ENCODE measurements at places on chromosomes 2 and 18.

GRCh38 chr2:238527565-238527964 lies 100.8 kb downstream of the ASB1 start:
- DNase-seq, result no peak

DNA sequence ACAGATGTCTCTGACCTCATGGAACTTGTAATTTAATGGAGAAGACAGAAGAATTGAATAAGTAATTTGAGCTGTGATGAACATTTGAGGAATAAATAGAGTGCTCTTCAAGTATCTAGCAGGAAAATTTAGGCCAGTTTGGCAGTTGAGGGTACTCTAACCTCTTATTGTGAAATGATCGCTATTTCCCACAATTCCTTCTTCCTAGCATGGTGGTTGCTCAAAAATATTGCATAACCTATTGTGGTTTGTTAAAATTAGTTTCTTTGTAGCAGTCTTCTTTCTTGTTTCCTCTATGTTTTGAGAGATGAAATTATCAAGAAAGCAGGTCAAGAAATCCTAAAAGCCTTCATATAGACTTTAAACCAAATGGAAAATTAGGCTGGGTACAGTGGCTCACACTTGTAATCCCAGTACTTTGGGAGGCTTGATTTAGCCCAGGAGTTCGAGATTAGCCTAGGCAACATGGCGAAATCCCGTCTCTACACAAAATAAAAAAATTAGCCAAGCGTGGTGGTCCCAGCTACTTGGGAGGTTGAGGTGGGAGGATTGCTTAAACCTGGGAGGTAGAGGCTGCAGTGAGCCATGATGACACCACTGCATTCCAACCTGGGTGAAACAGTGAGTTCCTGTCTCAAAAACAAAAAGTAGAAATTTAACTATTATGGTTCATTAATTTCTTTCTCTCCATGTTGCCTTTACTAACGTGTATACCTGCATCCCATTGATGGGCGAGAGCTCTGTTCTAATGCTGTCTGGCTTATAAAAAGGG lies 58.7 kb downstream of the RBKS start:
- no peak for DNase-seq

- DNase-seq, result no peak
Observed at GRCh38 chr2:54371460-54372065, 84.6 kb upstream of the SPTBN1 start.

- no peak for DNase-seq
Observed at GRCh38 chr2:106781196-106781595, 104.8 kb downstream of the ST6GAL2 start.

- no peak for DNase-seq
Observed at GRCh38 chr2:69244882-69245281, 142.1 kb downstream of the GFPT1 start.

- no peak for DNase-seq
Observed at GRCh38 chr2:19474128-19474527, 115.7 kb upstream of the OSR1 start.

DNA sequence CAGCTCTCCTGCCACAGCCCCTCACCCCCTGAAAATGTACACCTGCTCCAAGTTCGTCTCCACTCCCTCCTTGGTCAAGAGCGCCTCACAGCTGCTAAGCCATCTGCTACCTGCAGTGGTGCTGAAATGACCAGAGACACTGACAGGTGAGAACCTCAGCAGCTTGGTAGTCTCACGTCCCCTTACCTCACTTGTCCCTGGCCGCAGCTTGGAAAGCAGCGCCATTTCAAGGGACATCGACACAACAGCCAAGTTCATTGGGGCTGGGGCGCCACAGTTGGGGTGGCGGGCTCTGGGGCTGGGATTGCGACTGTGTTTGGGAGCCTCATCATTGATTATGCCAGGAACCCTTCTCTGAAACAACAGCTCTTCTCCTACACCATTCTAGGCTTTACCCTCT lies 47.5 kb downstream of the ANKRD44 start:
- DNase-seq, result peak; percentile 22

DNA sequence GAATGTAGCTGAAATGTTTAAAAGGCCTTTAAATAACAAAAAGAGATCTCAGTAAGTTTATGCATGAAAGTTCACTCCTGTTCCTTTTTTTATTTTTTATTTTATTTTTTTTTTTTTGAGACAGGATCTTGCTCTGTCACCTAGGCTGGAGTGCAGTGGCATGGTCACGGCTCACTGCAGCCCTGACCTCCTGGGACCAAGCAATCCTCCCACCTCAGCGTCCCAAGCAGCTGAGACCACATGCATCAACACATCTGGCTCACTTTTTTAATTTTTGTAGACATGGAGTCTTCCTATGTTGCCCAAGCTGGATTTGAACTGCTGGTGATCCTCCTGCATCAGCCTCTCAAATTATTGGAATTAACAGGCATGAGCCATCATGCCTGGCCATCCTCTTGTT lies 84.3 kb downstream of the KANSL1L start:
- no peak for DNase-seq

DNA sequence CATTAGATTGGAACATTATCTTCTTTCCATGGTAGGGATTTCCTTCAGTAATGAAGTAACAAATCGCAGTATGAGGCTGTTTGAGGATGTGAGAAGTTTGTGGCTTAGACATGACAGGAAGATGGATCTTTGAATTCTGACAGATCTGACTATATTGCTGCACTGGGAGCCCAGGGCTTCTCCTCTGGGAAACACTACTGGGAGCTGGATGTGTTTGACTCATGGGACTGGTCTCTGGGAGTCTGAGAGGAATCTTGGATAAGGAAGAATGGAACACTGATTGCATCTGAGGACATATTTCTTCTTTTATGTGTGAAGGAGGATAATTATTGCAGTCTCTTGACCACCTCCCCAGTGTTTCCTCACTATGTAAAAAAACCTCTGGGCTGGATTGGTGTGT lies 77.2 kb upstream of the ST6GAL2 start:
- no peak for DNase-seq

DNA sequence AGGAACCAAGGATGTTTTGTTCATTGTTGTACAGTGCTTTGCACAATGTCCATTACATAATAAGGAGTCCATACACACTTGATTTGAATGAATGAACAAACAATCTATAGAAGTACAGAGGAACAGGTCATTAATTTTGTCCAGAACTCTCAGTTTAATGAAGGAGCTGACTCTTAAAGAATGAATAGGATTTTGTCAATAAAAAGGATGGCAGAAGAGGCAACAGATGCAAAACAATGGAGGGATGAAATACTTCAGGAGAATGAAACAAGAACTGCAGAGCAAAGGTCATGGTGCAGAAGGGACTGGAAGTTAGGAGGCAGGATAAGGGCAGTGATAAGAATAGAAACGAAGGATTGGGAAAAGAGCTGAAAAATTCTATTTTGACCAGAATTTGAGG lies 28.7 kb upstream of the COL5A2 start:
- no peak for DNase-seq

DNA sequence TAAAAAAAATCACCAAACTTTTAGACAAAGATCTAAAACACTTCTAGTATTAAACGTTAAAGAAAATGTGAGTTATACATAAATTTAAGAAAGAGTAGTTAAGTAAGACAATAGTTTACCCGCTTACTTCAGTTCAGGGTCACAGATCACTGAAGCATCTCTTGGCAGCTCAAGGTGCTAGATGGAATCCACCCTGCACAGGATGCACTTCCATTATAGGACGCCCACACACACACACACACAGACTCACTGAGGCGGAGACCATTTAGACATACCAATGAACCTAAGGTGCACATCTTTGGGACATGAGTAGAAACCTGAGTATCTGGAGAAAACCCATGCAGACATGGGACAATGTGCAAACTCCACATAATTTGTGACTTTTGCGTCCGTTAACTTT lies 630.6 kb upstream of the ZNF804A start:
- no peak for DNase-seq

GRCh38 chr2:234661175-234661574 lies 164.3 kb upstream of the ARL4C start:
- peak; percentile 81 for DNase-seq

DNA sequence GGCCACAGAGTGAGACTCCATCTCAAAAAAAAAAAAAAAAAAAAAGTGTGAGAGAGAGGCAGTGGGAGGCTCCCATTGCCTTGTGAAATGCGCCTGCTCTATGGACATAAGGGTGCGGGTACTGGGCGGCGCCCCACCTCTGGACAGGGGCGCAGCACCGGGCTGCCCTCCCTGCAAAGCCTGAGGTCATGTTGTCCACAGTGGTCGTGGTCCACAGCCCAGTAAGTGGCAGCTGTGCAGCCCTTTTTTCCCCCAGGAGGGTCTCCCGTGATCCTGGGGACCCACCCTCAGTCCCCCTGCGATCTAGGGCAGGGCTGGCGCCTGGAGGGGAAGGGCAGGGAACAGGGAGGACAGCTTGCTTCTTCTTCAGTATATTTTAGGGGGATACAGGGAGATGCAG lies 37.8 kb downstream of the LPIN1 start:
- no peak for DNase-seq

- DNase-seq, result no peak
Observed at GRCh38 chr18:55903911-55904310, 315.9 kb upstream of the TCF4 start.

DNA sequence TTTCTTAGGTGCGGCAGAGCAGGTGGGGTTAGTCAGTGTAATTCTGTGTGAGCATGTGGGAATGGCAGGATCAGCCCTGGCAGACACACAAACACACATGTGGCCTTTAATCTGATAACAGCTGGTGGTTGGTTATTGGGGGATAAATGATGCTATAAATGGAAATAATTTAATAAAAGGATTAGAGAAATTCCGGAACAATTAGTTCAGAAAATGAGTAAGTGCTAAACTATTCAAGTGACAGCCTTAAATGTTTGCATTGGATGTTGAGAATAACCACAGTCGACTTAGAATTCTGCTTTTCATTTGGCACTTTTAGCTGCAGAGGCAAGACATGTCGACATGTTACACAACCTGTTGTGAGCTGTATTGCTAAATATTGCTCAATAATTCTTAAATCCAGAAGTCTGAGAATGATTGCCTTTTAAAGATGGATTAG lies 7.2 kb downstream of the SMYD1 start:
- DNase-seq, result peak; percentile 44

DNA sequence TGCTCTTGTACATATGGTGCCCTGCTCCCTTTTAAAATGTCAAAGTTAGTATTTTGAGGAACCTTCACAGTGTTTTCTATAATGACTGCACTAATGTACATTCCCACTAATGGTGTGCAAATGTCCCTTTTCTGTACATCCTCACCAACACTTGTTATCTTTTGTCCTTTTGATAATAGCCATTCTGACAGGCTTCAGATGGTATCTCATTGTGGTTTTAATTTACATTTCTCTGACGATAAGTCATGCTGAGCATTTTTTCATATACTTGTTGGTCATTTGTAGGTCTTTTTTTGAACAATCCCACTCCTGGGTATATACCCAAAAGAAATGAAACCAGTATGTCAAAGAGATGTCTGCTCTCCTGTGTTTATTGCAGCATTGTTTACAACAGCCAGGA lies 268.3 kb downstream of the FBXO15 start:
- DNase-seq, result no peak

DNA sequence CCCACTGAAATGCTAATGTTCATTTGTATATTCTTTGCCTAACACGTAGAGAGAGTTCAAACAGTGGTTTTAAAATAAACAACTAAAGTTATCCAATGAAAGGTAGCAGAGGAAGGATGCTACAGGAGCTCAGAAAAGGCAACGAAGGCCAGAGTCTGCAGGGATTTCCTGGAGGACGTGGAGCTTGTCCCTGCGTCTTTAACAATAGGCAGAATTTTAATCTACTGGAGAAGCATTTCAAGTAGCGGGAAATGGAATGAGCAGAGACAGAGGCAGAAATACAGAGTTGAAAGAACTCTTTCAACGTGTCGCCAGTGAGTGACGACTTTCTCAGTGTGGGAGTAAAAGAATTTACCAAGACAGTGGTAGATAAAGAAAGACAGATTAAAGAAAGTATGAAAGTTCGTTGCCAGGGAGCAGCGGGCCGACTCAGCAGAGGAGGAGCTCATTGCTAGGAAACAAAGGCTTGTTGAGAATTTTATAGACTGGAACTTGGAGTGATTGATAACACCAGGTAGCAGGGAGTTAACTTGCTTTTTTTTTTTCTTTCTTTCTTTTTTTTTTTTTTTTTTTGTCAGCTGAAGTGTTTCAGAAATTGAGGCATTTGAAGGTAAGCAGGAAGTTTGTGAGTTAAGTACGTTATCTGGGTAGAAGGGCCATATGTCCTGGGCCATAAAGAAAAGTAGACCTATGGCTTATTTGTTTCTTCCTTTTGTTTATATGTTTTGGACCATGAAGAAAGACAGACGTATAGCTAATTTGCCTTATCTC lies 625 bp upstream of the NBAS start:
- peak; percentile 45 for DNase-seq

GRCh38 chr2:100820523-100821254 lies 750 bp downstream of the NPAS2 start:
- DNase-seq, result no peak

DNA sequence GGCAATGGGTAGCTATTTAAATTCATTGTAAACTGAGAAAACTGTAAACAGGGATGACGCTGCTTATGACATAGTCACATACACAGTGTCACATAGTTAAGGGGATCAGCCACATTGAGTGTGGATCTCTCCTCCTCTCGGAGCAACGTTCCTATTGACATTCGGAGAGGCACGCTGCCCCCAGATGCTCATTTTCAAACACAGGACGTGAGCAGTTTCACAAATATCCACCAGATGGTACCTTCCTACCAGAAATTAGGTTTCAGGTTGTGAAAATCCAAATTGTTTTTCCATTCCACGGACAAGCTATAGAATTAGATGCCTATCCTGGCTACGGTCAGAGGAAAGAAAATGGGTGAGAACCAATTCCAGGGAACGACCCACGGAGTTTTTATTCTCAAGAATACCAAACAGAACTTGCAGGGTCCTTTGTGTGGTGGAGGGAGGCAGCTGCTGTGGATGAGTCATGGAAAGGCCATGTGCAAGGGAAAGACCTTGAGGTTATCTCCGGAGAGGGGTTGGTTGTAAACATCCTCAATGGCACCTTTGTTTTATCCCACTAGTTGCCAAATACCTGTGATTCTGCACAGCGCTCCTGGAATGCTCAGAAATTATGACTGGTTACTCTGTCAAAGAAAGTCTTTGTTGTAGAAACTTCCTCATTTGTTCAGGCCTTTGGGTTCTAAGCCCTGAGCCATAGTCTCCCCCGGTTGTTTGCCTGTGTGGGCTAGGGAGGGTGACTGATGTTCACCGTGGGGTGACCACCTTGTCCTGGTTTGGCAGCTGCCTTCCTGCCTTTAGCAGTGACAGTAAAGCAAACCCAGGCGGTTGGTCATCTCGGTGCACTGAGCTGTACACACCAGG lies 88.0 kb downstream of the ACTR3 start:
- peak; percentile 14 for DNase-seq

GRCh38 chr18:32502014-32502413 lies 31.3 kb upstream of the GAREM1 start:
- no peak for DNase-seq

DNA sequence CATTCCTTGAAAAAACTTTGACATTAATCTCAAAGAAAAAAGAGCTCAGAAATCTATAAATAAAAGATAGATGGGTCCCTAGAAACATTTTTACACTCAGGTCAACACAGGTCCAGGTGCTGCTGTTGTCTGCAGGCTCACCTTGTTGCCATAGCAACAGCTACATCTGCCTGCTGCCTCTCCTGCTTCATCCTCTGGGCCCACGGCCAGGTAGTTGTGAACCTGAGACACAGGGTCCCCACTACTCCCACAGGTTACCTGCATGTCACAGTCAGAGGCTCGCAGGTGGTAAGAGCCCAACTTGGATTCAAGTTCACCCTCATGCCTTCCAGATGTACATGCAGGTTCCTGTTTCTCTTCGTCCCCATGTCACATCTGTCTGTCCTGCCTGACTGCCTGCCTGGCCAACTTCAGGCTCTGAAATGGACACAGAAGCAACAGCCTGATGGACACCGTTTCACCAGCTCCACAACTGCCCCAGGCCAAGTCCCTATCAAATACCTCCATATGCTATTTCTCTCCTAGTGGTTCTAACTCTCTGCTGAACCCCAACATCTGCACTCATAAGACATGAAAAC lies 88.3 kb upstream of the SALL3 start:
- DNase-seq, result no peak

Measured in NCI-H524 treated with DMSO at 0.1 percent for 48 hours (cell line).